Inflammatory macrophage treated with lipopolysaccharide for 4 hours (primary cell): ENCODE measurements at places on chromosomes 1 and 21.

DNA sequence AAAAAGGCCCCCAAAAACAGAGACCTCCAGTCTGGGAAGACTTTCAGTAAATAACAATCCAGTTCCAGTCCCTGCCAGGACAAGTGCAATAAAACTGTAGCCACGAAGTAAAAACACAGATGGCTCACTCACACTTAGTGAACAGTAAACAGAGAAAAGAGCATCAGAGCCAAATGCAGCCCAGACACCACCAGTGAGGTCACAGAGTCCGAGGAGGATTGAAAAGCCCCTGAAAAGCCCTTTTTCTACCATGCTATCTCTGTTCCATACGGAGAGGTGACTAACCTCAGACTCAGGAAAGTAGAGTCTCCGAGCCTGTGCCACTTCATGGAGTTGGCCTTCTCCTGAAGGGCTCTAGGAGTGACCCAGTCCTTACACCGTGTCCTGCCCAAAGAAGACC is 84.5 kb downstream of the COLGALT2 start:
- no peak for DNase-seq

DNA sequence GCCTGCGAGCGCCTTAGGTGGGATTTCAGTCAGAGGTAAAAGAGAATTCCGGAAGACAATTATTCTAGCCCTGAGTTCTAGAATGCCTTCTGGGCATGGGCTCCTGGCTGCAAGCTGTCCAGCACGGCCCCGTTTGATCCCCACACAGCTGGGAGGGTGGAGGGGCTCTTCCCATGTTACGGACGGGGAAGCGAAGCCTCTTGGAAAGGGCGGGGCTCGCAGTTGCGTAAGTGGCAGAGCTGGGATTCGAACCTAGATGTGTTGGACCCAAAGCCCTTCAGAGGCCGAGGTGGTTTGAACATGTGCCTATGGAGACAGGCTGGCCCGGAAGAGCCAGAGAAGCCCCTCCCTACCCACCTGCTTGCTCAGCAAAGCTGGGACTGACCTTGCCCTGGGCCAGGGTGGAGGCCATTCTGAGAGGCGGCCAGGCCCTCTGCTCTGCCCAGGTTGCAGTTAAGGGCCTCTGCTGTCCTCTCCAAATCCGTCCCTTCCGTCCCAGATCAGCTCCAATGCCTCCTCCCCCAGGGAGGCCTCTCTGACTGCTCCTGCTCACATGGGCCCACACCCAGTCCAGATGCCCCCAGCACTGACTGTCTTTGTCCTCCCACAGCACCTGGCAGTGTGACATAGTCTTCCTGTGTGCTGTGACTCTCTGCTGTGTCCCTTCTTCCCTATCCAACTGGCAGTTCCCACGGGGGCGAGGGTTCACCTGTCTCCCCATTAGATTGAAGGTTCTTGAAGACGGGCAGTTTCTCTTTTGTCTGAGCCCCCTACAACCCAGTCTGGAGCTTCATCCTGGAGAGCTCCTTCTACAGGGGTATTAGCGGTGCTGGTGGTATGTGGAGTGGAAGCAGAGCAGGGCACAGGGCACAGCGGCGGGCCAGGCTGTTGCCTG is 1.2 kb upstream of the HSPB7 start:
- DNase-seq, result no peak

GRCh38 chr1:46948629-46949416 is 7.5 kb upstream of the CYP4A11 start:
- no peak for DNase-seq

GRCh38 chr1:200903793-200904192 is 9.1 kb downstream of the INAVA start:
- no peak for DNase-seq

DNA sequence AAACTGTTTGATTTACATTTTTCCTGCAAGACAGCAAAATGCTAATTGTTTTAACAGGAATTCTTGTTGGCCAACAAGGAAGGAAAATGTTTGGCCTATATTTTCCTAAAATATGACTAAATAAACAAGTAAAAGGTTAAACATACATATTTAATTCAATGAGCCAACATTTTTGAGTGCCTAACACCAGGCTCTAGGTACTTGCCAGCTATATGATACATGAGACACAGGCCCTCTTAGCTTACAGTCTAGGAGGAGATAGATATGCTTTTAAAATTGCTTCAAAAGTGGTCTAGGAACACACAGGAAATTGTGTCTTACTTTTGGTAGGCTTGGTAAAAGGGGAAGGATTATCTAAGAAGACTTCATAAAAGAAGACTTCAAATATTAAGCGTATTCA is 50.9 kb downstream of the PIGK start:
- no peak for DNase-seq

DNA sequence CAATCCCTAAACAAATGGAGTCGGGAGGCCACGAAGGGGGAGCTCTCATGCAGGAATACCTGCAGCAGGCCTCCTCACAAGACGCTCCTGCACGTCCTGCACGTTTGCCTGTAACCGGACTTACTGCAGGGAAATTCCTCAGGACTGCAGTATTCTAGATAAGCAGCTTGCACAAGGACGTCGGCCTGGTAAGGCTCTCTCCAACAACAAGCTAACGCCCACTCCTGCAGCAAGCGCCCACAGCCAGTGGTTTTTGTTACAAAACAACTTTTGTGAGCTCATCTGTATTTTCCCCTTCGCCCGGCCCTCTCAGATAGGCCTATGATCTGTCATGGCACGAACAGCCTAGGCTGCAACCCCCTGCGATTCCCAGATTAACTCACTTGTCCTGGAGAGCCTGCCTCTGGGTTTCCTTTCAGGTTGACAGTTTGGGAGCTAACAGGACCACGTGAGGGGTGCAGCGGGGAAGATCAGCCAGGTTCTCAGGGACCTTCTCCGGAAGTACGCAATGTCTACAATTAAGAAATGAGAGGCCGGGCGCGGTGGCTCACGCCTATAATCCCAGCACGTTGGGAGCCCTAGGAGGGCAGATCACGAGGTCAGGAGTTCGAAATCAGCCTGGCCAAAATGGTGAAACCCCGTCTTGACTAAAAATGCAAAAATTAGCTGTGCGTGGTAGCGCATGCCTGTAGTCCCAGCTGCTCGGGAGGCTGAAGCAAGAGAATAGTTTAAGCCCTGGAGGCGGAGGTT is 921 bp upstream of the MIB2 start:
- peak; percentile 99 for DNase-seq

- DNase-seq, result no peak
Observed at GRCh38 chr1:57252597-57253294, 171.1 kb downstream of the DAB1 start.

DNA sequence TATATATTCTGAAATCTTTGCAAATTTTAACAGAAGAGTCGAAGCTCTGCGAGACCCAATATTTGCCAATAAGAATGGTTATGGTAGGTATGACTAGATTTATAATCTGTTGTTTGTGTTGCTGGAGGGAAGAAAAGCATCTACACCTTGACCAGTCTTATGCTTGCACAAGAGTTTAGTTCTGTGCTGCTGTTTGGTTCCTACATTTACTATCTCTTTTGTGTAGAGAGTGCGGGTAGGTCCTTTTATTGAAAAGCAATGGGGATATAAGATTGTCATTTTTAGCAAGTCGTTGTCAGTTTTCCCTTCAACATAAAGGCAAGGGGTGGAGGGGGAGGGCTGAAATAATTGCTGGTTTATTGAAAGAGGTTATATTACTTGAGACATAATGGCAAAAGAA is 396 bp downstream of the ELAVL4 start:
- DNase-seq, result no peak

GRCh38 chr1:163054181-163054591 is 15.0 kb upstream of the RGS4 start:
- no peak for DNase-seq

DNA sequence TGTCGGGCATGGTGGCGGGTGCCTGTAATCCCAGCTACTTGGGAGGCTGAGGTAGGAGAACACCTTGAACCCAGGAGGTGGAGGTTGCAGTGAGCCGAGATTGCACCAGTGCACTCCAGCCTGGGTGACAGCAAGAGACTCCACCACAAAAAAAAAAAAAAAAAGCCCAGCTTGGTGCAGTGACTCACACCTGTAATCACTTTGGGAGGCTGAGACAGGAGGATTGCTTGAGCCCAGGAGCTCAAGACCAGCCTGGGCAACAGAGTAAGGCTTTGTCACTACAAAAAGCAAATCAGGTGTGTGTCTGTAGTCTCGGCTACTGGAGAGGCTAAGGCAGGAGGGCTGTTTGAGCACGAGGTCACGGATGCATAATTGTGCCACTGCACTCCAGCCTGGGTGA is 5.0 kb upstream of the H6PD start:
- no peak for DNase-seq

GRCh38 chr1:88936223-88936523 is 44.8 kb upstream of the GTF2B start:
- DNase-seq, result no peak

DNA sequence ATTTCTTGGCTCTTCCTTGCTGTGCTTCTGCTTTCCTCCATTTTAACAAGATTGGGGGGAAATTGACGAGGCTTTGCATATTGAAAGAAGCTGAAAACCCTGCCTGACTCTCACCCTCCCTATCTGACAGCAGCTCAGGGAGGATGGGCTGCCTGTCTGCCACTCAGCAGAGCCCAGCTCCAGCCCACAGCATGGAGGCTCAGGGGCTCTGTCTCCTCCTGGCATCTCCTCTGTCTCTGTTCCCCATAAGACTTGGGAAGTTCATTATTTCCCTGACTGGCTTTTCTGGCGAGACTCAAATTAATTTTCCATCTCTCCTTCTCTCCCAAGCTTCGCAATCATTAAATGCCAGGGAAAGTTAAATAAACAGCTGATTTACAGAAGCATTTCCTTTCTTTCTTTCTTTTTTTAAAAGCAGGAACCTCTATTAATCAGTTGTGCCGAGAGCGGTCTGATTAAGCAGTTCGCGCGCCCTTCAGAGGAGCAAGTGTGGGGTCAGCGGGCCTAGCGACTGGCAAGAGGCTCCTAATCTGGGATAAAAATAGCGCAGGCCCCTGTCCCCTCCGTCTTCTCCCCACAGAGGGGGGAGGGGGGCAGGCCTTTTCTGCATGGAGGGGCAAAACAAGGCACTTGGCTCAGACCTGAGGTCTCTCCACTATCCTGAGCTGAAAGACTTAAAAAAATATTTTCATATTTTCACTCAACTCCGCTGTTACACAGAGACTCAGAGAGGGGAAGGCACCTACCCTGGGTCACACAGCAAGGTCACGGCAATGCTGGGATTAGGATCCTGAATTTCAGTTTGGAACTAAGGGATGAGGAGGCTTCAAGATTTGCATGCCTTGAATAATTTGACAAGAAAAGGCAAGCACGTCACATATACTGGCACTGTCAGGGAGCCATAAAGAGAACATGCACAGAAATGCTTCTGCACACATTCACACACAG is 170.4 kb downstream of the ACTL8 start:
- DNase-seq, result no peak
